ENCODE measurements at places on chromosomes 2 and 18.

GRCh38 chr2:201470821-201471731 lies 19.5 kb downstream of the STRADB start:
- peak; percentile 22 for DNase-seq
- peaks cover 5% of the 10 kb centered on the region for H3K4me1 ChIP-seq
- peak overlapping the region; percentile 57 for H3K27ac ChIP-seq
- no peak overlapping the region for H3K4me3 ChIP-seq
- no peaks in the 10 kb centered on the region for H3K27me3 ChIP-seq

DNA sequence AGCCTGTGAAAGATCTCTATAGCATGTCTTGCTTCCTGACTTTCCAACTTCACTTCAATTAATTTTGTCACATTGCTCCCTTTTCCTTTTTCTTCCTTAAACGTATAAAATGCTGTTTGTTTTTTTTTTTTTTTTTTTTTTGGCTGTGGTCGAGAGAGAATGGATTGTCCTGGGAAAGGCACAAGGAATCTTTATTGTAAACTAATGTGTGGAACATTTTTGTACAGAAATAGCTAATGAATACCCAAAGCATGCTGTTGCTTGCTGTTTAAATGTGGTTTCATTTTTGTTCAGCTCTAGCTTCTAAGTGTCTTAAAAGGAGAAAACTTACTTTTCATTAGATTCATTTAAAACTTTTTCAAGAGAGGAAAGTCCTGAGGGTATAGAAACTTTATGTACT lies 105.5 kb downstream of the GPD2 start:
- H3K36me3 ChIP-seq = no peaks in the 10 kb centered on the region
- H3K27ac ChIP-seq = no peak overlapping the region
- H3K27me3 ChIP-seq = no peaks in the 10 kb centered on the region

DNA sequence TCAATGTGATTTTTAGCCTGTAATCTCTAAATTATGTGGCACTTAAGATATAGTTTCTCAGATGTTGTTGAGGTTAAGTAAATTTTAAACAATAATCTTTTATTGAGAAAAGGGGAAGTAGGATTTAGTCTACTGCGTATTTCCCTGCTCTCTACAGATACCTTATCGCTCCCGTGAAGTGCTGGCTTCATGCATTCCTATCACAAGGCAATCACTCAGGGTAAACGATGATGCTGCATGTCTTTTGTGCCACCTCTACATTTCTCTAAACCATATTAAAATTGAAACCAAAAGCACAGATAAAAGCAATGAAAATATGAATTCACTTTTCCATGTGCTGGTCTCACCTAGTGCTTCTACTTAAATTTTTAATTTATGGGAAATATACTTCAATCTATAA lies 14.4 kb upstream of the RPE start:
- no peaks in the 10 kb centered on the region for H3K4me1 ChIP-seq
- H3K36me3 ChIP-seq = no peaks in the 10 kb centered on the region
- no peaks in the 10 kb centered on the region for H3K27me3 ChIP-seq

GRCh38 chr2:235945608-235946140 lies 222.5 kb downstream of the GBX2 start:
- no peak overlapping the region for H3K4me3 ChIP-seq
- no peaks in the 10 kb centered on the region for H3K4me1 ChIP-seq
- H3K27ac ChIP-seq = no peak overlapping the region
- H3K27me3 ChIP-seq = no peaks in the 10 kb centered on the region

DNA sequence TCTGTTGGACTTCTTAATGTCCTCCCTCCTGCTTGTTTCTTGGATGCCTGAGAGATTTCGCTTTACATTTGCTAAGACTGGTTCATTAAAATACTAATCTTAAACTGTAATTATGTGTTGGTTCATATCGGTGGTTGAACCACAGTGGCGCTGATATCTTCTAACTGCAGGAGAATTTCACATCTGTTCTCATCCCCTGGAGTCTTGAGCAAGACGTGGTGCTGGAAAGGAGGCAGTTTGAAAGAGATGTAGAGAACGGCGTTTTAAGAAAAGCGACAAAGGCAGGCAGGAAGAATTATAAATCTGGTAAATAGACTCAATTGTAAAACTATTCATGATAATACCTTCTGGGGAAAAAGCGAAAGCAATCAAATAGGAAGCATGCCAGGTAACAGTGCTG lies 79.5 kb downstream of the NXPH2 start:
- no peak for DNase-seq
- H3K27me3 ChIP-seq = no peaks in the 10 kb centered on the region
- no peaks in the 10 kb centered on the region for H3K36me3 ChIP-seq
- H3K4me1 ChIP-seq = no peaks in the 10 kb centered on the region
- H3K4me3 ChIP-seq = no peak overlapping the region

DNA sequence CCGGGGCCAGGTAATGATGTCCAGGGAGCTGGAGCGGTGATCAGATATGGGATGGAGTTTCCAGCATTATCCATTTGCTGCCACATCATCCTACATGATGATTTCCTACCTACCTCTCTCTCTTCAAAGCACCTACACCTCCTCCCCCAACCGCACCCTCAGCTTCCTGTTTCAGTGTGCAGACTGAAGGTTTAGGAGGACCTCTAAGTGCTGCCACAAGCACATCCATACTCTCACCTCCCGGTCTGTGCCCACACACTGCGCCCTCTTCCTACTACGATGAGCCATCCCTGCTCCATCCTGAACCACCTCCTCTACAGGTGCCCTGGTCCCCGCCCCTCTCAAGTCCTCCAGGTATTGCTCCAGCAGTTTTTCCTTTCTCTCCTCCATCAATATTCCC lies 123.7 kb downstream of the ALPK2 start:
- H3K4me3 ChIP-seq = no peak overlapping the region
- H3K36me3 ChIP-seq = no peaks in the 10 kb centered on the region
- H3K27me3 ChIP-seq = no peaks in the 10 kb centered on the region
- no peak for DNase-seq

DNA sequence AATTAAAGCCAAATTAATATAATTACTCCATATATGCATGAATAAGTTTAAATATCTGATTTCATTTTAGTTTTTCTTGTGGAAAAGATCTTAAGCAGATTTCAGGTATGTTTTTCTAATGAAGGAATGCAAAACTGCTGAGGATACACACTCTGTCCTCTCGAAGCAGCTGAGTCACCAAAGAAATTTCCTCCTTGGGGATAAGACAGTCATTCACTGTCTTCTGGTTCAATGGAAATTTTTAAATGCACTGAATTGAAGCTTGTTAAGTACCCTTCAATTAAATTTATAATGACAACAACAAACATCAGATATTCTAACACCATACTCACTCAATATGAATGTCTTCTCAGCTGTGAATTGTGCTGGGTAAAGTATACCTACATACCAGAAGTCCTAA lies 101.5 kb upstream of the DNER start:
- H3K4me1 ChIP-seq = no peaks in the 10 kb centered on the region
- no peaks in the 10 kb centered on the region for H3K36me3 ChIP-seq
- H3K27ac ChIP-seq = no peak overlapping the region
- no peak overlapping the region for H3K4me3 ChIP-seq
- H3K27me3 ChIP-seq = no peaks in the 10 kb centered on the region

- H3K27ac ChIP-seq = no peak overlapping the region
- DNase-seq = no peak
- no peaks in the 10 kb centered on the region for H3K4me1 ChIP-seq
- H3K27me3 ChIP-seq = no peaks in the 10 kb centered on the region
Observed at GRCh38 chr2:157902692-157903091, 26.6 kb upstream of the ACVR1 start.

DNA sequence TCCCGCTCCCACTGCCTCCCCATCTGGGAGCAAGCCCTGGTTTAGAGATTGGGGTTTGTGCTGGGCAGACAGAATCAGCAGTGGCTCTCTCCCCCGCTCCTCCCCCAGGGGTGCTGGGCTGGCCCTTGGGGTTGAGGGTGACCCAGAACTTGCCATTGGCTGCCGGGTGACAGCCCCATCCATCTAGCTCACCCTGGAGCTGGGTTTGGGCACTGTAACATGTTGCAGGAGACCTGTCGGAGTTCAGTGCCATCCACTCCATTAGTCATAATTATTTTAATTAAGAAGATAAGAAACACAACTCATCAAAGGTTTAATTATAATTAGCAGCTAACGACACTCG lies 111.4 kb upstream of the OTOS start:
- peak overlapping the region; percentile 91 for H3K27ac ChIP-seq
- no peaks in the 10 kb centered on the region for H3K27me3 ChIP-seq
- H3K4me3 ChIP-seq = no peak overlapping the region
- DNase-seq = no peak

DNA sequence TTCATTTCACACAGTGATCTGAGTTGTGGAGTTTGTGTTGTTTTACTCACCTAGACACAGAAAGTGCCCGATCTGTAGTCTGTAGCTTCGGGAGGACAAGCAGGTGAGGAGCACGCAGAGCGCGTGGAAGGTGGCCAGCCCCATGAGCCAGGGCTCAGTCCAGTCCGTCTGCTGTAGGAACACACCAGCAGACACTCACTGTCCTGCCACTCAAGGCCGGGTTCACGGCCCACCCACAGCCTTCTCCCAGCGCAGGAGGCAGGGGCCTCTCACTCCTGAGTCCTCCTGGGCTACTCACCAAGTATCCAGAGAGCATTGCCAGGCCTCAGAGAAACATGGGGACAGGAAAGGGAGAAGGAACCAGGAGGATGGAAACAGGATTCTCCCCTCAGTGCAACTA lies 1.7 kb downstream of the TMEM18 start:
- H3K27ac ChIP-seq = no peak overlapping the region
- H3K4me1 ChIP-seq = peaks cover 4% of the 10 kb centered on the region
- no peak for DNase-seq
- no peaks in the 10 kb centered on the region for H3K27me3 ChIP-seq
- no peaks in the 10 kb centered on the region for H3K36me3 ChIP-seq

DNA sequence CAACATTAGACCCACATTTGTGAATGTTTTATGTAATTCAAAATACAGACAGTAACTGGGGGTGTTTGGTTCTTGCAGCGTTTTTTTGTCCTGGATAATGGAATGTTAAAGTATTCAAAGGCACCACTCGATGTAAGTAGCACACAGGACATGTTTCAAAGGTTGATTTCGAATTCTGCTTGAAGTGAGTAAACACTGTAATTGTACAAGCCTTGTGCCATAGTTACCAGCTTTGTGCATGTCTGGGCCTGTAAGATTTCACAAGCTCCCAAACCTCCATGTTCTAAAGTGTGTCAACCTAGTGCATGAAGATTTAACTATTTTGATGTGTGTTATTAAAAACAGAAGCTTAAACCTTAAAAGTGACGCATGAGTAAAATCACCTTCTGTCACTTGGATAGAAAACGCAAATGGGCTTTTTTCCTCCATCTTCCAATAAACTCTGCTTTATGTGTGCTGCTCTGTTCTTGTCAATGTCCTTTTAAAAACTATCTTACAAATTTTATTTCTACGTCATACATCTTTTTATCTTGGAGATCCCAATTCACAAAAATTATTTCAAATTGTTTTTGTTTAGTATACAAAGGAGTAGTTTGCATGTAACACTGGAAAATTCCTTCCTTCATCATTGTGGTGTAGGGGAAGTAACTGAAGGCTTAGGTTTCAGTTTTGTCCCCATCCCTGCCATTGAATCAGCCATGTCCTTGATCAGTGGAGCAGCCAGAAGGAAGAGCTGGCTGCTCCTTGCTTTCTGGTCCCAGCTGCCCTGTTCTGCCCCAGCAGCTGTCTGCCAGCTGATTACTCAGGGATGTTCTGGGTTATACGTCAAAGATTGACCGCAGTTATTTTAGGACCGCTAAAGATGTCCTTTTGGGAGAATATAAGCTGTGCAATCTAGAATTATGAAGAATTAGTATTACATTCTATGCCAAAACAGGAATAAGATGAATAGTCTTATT lies 119.2 kb downstream of the PRKRA start:
- H3K4me3 ChIP-seq = no peak overlapping the region
- no peak for DNase-seq

DNA sequence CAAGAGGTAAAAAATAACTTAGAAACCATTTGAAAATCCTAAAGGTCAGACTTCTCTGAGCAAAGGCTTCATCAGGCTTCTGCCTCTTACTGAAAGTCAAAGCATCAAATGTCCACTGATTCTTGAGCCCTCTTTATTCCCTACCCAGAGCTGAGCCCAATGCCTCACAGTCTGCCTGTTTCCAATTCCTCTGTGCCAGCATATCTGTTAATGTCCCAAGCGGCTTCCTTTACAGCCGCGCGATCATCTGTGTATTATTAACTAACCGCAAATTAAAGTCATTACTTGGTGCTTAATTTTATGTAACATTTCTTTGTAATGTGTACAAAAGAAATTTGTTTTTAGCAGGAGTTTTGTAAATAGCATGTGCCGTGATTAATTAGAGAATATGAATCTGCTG lies 418.8 kb upstream of the HNRNPA3 start:
- H3K27me3 ChIP-seq = no peaks in the 10 kb centered on the region
- no peak overlapping the region for H3K4me3 ChIP-seq
- no peaks in the 10 kb centered on the region for H3K4me1 ChIP-seq
- H3K36me3 ChIP-seq = no peaks in the 10 kb centered on the region
- H3K27ac ChIP-seq = no peak overlapping the region
- DNase-seq = no peak

DNA sequence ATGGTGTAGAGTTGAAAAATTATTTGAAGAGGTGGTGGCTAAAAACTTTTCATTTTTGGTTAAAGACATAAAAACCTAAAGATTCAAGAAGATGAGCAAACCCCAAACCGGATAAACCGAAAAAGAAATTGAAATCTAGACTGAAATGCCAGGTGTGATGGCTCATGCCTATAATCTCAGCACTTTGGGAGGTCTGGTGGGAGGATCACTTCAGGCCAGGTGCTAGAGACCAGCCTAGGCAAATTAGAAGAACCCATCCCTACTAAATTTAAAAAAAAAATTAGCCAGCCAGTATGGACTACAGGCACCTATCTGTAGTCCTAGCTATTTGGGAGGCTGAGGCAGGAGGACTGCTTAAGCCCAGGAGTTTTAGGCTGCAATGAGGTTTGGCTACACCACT lies 126.9 kb downstream of the BAZ2B start:
- H3K36me3 ChIP-seq = no peaks in the 10 kb centered on the region
- DNase-seq = no peak
- no peak overlapping the region for H3K4me3 ChIP-seq
- no peaks in the 10 kb centered on the region for H3K27me3 ChIP-seq
- H3K27ac ChIP-seq = no peak overlapping the region

DNA sequence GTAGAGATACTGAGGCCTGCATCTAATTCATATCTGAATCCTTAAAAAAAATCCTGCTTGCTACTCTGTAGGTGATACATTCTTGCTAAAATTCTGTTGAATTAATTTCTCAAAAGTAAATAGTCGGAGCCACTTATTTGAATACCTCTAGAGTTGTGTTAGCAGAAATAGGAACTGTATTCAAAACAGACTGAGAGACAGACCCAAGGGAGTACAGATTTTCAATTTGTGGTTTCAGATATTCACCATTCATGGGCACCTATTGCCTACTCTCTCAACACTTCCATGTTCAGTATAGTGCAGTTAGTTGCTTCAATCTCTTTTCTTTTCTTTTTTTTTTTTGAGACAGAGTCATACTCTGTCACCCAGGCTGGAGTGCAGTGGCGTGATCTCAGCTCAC lies 46.6 kb upstream of the CTLA4 start:
- no peaks in the 10 kb centered on the region for H3K36me3 ChIP-seq
- H3K27ac ChIP-seq = no peak overlapping the region
- H3K4me1 ChIP-seq = peaks cover 8% of the 10 kb centered on the region
- DNase-seq = no peak

- peaks cover 15% of the 10 kb centered on the region for H3K4me1 ChIP-seq
- no peak for DNase-seq
- H3K4me3 ChIP-seq = no peak overlapping the region
- H3K36me3 ChIP-seq = no peaks in the 10 kb centered on the region
Observed at GRCh38 chr2:113207021-113207420, 33.2 kb downstream of the PSD4 start.

Data from heart right ventricle (tissue), 16 donors.